ENCODE measurements at places on chromosomes 13 and 19.

- DNase-seq: no peak
Measured at GRCh38 chr19:47691090-47691489, 22.1 kb upstream of the EHD2 start.

- no peak for DNase-seq
Measured at GRCh38 chr19:48292798-48293197, 22.9 kb downstream of the ZNF114 start.

GRCh38 chr19:21519488-21519887 lies 14.1 kb downstream of the ZNF429 start:
- peak; percentile 6 for DNase-seq

- DNase-seq: peak; percentile 8
Measured at GRCh38 chr19:39030854-39031367, 1.4 kb downstream of the FBXO27 start.

- DNase-seq: no peak
Measured at GRCh38 chr13:99986741-99987140, 5.2 kb downstream of the ZIC2 start.

GRCh38 chr13:34019870-34020269 lies 201.9 kb downstream of the RFC3 start:
- DNase-seq: no peak

GRCh38 chr13:50080203-50080910 lies 65.1 kb downstream of the KCNRG start:
- DNase-seq: peak; percentile 53

- no peak for DNase-seq
Measured at GRCh38 chr19:31497709-31498108, 148.5 kb upstream of the TSHZ3 start.

- no peak for DNase-seq
Measured at GRCh38 chr13:23458989-23459388, 25.5 kb upstream of the SACS start.

DNA sequence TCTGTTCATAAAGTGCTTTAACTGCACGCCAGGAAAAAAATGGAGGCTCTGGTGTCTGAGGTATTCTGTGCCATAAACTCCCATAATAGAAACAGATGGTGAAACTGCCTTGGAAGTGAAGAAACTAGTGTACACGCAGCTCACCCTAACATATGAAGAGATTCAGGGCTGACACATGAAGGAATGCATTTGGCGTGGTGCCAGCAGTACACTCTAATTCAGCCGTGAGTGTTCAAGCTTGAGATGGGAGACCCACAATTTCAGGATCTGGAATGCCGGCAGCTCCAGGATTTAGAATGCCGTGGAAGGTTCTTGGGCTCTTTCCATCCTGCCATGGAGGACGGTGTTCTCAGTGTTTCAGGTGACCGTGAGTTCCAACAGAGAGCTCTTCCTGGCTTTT lies 478.4 kb downstream of the TSHZ3 start:
- DNase-seq: peak; percentile 75

GRCh38 chr19:57620673-57621348 lies 6.8 kb downstream of the ZNF134 start:
- DNase-seq: no peak

- no peak for DNase-seq
Measured at GRCh38 chr13:62510906-62511655, 1095.4 kb upstream of the PCDH20 start.

GRCh38 chr13:24893863-24894262 lies 129.9 kb downstream of the RNF17 start:
- DNase-seq: no peak

DNA sequence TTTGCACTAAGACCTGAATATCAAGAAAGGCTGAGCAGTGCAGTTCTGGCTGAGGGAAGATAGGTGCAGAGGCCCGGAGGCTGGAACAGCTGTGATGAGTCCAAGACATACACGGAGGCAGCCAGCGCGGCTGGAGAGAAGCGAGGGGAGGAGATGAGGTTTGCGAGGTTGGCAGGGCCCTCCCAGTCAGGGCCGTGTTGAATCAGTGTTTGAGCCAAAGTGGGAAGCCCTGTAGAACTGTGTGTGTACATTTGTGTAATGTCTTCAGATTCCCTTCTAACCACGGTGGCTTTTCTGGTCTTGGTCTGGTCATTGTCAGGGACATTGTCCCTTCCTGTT lies 34.9 kb downstream of the PAK4 start:
- DNase-seq: peak; percentile 75

DNA sequence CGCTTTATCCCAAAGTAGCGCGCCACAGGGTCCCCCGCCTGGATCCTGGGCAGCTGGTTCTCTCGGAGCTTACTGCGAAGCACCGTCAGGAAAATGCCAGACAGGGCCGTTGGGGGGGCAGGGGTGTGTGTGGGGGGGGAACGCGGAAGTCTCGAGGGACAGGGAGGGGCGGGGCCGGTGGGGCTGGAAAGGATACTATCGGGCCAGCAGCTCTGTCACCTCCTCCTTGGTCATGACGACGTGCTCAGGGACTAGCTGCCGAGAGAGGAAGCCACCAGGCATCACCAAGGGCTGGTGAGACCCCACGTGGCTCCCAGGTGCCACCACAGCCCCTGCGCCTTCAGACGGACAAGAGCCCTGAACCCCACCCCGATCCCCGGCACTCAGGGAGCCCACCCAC lies 5.3 kb downstream of the POLR2E start:
- no peak for DNase-seq

DNA sequence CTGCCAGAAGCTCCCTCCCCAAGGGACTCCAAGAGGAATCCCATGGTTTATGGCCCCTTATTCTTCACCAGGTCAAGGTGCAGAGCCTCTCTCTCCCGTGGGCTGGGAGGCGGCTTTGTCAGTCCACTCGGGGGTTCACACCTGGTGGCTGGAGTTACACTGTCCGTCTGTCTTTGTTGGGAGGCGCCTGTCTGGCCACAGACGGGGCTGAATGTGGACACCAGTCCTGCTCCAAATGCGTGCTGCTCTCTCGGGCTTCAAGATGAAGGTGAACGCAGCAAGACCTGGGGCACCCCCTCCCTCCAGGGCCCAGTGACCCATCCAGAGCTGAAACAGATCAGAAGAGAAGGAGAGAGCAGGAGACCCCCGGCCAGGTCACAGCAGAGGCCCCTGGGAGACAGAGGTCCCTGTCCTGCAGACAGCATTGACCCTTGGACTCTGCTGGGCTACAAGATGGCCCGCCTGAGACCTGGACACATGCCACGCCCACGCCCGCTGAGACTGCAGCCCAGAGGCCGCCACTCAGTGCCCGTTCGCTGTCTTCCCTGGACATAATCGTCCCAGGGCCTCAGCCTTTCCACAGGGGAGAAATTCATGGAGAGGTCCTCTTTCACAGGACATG lies 29.9 kb upstream of the TUBGCP3 start:
- DNase-seq: no peak

GRCh38 chr13:111948281-111948680 lies 118.7 kb upstream of the SOX1 start:
- DNase-seq: no peak

- no peak for DNase-seq
Measured at GRCh38 chr13:49082653-49083536, 107.2 kb downstream of the FNDC3A start.

DNA sequence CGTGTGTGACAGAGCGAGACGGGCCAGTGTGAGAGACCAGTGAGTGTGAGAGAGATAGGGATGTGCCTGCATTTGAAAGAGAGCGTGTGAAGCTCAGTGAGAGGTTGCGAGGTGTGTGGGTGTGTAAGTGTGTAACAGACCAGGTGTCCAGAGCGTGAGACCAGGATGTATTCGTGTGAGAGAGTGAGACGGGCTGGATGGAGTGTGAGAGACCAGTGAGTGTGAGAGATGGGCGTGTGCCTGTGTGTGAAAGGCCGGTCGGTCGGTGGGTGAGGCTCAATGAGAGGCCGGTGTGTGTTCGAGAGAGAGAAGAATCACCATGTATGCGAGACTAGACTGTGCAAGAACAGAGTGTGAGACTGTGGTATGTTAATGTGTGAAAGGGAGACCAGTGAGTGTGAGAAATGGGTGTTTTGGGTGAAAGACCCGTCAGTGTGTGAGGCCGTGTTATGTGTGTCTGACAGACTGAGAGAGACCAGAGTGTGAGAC lies 679 bp downstream of the ZNF471 start:
- DNase-seq: no peak

DNA sequence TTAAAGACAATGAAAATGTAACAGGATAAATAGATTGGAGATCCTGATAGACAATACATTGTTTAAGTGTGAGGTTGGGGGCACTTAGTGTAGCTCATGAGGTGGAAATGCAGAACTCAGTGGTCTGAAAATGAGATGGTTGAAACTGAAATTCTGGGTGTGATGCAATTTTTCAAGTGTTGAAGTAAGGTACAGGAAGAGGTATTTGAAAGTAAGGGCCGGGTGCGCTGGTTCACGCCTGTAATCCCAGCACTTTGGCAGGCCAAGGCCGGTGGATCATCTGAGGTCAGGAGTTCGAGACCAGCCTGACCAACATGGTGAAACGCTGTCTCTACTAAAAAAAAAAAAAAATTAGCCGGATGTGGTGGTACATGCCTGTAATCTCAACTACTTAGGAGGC lies 113.0 kb downstream of the UFM1 start:
- no peak for DNase-seq

- no peak for DNase-seq
Measured at GRCh38 chr19:31317093-31317492, 32.1 kb downstream of the TSHZ3 start.

GRCh38 chr19:35549174-35549788 lies 3.9 kb downstream of the TMEM147 start:
- peak; percentile 39 for DNase-seq

- DNase-seq: peak; percentile 95
Measured at GRCh38 chr13:76886292-76887075, at the start of gene KCTD12. TSS of gene KCTD12 (minus strand) at chr13:76886405. CDS start at chr13:76886148, 257 bp downstream.

- no peak for DNase-seq
Measured at GRCh38 chr19:7730286-7731217, 1.4 kb downstream of the CLEC4G start.

- DNase-seq: no peak
Measured at GRCh38 chr19:48673436-48674100, 751 bp upstream of the NTN5 start.

- peak; percentile 60 for DNase-seq
Measured at GRCh38 chr13:95642028-95642621, 2.4 kb downstream of the DZIP1 start.

GRCh38 chr13:32947411-32948276 lies 68.6 kb upstream of the KL start:
- DNase-seq: peak; percentile 58

- DNase-seq: no peak
Measured at GRCh38 chr19:38402623-38402966, 298 bp upstream of the FAM98C start.

DNA sequence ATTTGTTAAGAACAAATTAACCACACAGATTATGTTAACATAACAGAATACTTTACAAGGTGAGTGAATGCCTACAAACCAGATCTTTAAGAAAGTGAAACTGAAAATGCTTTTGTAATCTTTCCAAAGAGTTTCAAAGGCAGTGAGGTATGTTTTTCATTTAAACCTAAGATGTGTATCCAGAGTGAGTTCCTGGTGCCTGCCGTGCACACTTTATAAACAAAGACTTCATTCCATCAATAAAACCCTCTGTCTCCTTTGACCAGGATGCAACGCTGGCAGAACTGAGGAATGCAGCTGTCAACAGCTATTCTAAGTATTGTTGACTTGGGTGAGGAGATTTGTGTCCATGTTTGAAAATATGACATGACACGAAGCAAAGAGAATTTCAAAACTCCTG lies 344.6 kb downstream of the DNAJC15 start:
- no peak for DNase-seq

- DNase-seq: no peak
Measured at GRCh38 chr13:36344886-36345437, 1.2 kb downstream of the SPART start.

DNA sequence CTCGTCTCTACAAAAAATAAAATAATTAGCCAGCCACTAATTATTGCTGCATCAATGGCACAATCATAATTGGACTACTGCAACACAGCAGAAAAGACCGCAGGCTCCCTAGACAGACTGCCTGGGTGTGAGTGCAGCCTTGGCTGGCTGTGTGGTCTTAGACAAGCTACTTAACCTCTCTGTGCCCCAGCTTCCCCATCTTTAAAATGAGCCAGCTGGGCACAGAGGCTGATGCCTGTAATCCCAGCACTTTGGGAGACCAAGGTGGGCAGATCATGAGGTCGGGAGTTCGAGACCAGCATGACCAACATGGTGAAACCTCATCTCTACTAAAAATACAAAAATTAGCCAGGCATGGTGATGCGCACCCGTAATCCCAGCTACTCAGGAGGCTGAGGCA lies 19.0 kb downstream of the TEX101 start:
- no peak for DNase-seq

- DNase-seq: no peak
Measured at GRCh38 chr13:59979589-59979988, 184.1 kb downstream of the DIAPH3 start.

GRCh38 chr19:50994129-50994528 lies 7.3 kb downstream of the KLK8 start:
- DNase-seq: no peak

- DNase-seq: no peak
Measured at GRCh38 chr13:101493541-101493940, 41.1 kb downstream of the ITGBL1 start.

DNA sequence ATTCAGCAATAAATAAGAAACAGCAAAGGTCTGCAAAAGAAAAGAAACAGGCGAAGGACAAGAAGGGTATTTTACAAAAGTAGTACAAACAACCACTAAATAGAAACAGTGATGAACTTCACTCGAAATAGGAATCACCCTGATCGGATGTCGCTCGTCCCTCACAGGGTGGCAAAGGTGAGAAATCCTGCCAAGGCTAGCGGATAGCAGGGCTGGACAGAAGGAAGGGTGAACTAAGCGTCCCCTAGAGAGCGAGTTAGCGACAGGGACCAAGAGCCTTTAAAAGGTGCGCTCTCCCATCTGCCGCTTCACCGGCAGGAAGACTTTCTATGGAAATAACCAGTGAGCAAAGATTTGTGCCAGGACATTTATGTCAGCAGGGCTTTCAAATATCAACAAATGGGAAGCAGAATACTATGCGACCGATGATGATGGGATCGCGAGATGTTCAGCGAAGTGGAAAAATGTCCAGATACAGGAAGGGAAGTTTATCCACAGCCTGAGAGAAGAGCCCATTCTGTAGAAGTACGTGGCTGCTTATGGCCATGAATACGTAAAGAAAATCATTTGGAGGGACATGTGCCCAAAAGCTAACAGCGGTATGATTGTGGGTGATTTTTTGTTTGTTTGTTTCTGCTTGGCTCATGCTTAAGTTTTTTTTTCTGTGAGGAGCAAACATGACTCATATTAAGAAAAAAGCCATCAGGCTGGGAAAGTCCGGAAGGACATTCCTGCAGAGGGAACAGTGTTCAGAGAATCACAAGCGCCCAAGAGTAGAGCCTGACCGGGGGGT lies 18.9 kb downstream of the ELAVL1 start:
- DNase-seq: no peak

Data from lung (tissue), 17 donors.